AG04449 (cell line): ENCODE measurements at places on chromosomes 11 and 22.

DNA sequence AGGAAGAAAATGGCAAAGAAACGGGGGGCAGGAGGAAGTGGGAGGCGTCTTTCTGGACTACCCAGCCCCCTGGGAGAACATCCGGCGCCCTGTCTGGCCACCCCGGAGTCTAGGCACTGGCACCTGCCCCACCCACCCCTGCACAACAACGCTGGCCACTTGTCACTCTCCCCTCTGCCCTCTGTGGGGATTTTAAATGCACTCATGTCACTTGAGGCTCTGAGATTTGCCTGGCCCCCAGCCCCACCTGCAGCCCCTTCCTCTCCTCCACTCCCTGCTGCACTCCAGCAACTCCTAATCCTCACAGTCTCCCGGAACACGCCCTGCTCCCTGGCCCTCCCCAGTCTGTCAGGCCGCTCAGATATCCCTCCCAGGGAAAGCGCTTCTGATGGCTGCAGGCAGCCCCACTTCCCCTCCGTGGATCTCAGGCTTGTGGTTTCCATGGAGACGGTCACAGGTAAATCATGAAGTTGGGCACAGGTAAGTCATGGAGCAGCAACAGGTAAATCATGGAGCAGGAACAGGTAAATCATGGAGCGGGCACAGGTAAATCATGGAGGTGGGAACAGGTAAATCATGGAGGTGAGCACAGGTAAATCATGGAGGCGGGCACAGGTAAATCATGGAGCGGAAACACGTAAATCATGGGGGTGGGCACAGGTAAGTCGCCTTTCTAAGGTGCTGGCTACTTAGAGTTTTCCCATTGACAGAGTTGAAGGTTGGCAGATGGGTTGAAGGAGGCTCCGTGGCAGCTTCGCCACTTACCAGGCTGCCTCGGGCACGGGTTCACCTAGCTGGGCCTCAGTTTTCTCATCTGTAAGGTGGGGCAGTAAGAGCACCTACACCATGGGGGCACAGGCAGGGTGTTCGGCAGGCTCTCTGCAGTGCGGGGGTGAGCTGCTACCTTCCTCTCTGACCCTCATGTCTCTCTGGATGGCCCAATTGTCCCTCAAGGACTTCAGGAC lies 79.0 kb upstream of the SHISAL1 start:
- DNase-seq = no peak

DNA sequence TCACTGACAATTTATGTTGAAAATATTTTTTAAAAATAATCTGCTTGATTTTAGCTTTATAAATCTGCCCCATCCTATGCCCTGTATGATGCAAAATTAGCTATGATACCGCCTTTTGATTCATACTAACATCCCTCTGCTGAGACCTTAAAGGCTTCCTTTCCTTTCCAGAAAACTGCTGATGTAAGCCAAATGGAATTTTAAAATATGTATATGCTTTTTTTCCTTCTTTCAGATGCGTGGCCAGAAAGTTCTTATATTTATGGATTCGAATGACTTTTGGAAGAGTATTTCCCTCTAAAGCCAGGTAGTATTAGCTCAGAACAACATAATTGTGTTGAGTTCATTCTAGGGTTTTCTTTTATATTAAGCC lies 34.5 kb downstream of the SFI1 start:
- peak; percentile 10 for DNase-seq

- no peak for DNase-seq
Observed at GRCh38 chr11:103944251-103944940, 92.0 kb upstream of the DDI1 start.

- no peak for DNase-seq
Observed at GRCh38 chr11:79221444-79222130, 219.2 kb downstream of the TENM4 start.

GRCh38 chr11:93729129-93729616 lies 12.1 kb downstream of the TAF1D start:
- DNase-seq = no peak

- no peak for DNase-seq
Observed at GRCh38 chr11:9896902-9897301, 233.0 kb downstream of the SWAP70 start.

DNA sequence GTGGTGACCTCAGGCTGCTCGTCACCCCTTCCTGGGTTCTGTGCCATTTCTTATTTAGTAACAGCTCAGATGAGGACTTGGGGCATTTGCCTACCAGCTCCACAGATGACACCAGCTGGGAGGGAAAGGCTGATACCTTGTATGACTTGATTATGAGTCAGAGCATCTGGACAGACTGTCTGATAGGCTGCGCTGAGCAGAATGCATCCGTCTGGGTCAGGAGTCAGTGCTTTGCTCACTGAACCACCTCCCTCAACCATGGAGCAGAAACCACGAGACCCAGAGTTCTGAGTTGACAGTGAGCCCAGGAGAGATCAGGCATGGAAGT lies 6.8 kb downstream of the ST14 start:
- DNase-seq = peak; percentile 79

- DNase-seq = no peak
Observed at GRCh38 chr11:2826679-2827056, 58.9 kb downstream of the CDKN1C start.

- no peak for DNase-seq
Observed at GRCh38 chr11:69731110-69731509, 27.3 kb upstream of the FGF19 start.

DNA sequence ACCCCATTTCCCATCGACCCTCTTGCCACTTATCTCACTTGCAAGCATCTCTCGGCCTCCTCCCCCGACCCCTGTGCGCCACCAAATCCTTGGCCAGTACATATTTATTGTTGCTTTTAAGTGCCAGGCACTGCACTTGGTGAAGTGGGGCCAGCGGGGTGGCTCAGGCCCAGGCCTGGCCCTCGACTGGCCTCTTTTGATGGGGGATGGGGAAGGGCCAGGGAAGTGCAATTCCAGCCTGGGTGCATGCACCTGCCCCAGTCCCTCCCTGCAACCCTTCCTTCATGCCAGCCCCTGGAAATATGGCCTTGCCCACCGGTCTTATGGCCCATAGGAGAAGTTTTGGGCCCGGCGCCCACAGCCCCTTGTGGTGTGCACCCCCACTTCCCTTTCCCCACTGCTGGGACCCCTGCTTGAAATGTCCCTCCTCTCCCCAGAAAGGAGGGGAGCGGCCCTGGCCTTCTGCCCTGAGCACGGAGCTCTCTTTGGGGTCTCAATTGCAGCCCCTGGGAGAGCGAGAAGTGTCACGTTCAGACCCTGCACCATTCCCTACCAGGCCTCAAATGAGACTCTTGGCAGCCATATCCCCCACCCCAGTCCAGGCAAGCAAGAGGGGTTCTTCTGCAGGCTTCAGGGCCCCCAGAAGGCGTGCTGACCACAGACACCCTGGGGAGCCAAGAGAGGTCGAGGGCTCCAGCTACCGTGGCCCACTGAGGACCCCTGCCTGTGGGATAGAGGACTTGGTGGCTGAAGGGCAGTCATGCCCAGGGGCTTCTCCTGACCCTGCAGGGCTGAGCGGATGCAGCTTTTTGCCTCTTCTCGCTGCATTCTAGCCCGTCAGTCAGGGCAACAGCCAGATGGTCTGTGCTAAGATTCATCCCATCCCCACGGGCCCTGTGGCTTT lies 961 bp downstream of the SUSD2 start:
- DNase-seq = no peak

- DNase-seq = no peak
Observed at GRCh38 chr11:112786886-112787530, 174.2 kb upstream of the NCAM1 start.

- DNase-seq = no peak
Observed at GRCh38 chr11:67027943-67028542, 5.1 kb downstream of the SYT12 start.

- no peak for DNase-seq
Observed at GRCh38 chr11:33538726-33539125, 161.9 kb downstream of the C11orf91 start.
